NCI-H446 (cell line): ENCODE measurements at places on chromosomes 11 and 22.

- no peak for DNase-seq
Observed at GRCh38 chr22:50269970-50270665, at the start of gene MAPK11. TSS of gene MAPK11 (minus strand) at chr22:50270380. CDS start at chr22:50270292, 88 bp downstream.

DNA sequence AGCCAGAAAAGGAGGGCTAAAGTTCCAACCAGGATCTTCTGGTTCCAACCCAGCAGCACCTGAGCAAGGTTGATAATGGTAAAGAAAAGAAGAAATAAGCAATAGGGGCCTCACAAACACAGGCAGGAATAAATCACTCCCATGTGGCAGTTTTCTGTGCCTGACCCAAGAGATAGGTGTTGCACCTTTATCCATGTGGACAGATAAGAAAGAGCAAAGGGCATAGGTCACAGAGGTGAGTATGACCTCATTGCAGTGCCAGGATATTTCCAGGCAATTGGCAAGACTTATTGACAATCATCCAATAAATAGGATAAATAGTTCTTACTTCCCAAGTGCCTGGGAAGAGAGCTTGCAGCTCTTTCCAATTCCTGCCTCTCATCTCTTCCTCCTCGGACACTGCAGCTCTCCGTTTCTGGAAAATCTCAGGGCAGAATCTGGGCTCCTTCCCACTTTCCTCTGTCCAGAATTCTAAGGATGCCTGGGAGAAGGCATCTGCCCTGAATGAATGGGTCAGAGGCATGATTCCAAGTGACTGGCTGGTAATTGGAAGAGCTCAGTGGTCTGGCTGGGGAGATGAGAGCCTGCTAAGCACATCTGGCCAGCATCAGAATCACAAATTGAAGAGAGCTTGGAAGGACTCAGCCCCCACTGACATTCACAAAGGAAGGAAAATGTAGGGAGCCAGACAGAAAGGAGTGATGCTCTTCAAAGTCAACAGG, 14.5 kb upstream of the LRRC55 start:
- no peak for DNase-seq

- no peak for DNase-seq
Observed at GRCh38 chr11:84383576-84383975, 1097.4 kb upstream of the CCDC90B start.

DNA sequence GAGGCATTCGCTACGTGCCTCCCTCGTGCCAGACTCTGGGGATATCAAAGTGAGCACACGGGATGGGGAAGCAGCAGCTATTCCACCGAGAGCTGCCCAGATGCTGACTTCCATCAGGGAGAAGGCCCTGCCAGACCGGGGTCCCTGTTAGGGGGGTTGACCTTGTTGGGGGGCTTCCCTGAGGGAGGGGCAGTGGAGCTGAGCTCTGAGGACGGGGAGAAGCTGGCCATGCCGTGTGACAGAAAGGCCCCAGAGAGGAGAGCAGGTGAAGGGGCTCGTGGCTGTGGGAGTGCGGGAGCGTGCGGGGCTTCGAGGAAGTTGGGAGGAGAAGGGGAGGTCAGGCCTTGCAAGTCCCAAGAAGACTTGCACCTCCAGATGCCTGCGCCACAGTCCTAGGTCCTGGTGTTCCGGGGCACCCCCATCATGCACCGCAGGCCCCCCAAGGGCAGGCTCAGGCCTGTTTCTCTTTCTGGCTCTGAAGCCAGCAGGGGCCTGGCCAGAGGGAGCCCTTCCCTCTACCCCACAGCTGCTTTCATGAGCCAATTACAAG, 94.4 kb downstream of the ARHGAP8 start:
- DNase-seq, result no peak

GRCh38 chr11:117473481-117474091, 145.9 kb downstream of the CEP164 start:
- no peak for DNase-seq

DNA sequence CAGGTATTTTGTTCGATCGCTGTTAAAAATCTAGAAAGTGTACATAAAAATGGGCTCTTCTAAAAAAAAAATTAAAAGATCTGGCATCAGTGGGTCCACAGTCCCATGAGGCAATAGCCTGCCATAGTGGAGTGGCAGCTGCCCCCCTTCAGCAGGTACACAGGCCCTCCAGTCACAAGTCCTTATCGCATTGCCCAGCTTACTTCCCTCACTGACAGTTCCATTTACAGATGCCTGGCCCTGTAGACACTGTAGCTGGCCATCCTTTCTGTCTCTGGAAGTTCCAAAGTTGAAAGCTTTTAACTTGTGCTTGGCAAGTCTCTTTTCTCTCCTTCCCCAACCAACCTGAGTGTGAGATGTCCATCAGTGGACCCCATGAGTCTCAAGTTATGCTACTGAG, 11.4 kb downstream of the ZNRF3 start:
- DNase-seq, result no peak

DNA sequence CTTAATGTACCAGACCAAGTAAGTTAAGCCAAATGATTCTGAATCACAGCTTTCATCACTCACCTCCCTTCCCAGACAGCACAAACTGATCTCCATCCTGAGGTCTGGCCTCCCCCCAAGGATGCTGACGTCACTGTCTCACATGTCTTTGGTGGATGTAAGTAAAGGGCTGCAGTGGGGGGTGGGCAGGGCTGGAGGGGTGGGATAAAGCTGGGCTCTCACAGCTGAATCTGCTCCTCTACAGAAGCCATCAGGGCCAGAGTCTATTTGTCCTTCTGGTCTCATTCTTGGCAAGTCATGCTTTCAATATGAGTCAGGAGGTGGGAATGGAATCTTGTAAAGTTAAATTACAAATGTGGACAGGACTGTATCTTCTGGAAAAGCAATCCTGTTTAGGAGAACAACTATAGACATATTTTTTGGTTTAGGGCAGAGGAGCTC, 32.7 kb downstream of the P4HA3 start:
- peak; percentile 49 for DNase-seq

- no peak for DNase-seq
Observed at GRCh38 chr22:23137905-23138561, 3.8 kb downstream of the RSPH14 start.

GRCh38 chr11:13378316-13378715, 84.7 kb downstream of the BTBD10 start:
- no peak for DNase-seq

DNA sequence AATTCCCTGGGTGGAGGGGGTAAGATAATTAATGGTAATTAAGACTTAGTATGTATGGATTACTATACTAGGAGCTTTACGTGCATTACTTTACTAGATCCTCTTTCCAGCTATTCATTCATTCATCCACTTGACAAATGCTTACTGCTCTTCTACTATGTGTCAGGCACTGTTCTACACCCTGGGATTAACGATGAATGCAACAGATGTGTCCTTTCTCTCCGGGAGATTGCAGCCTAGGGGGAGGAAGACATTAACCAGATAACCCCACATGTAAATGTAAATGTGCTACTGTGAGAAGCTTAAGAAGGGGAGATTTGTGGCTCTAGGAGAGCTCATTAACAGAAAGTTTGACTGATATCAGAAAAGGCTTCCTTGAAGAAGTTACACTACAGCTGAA, 1.7 kb downstream of the ANKK1 start:
- DNase-seq, result no peak

GRCh38 chr11:27242591-27242990, 120.4 kb downstream of the CCDC34 start:
- DNase-seq, result no peak

DNA sequence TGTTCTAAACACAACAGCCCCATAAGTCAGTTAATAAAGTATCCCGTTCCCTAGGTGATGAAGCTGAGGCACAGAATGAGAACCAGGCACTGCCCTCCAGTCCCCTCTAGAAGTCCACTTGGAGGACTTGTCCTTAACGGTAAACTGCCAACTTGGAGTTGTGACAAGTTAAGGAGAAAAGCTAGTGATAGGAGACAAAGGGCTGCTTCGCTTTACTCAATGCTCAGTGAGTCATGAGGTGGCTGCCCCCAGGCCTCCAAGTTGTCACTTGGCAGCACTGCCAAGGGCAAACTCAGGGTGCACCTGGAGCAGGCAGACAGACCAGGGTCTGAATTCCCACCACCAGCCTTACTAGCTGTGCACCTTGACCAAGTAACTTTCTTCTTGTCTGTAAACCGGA, 13.5 kb downstream of the SLC43A1 start:
- no peak for DNase-seq

DNA sequence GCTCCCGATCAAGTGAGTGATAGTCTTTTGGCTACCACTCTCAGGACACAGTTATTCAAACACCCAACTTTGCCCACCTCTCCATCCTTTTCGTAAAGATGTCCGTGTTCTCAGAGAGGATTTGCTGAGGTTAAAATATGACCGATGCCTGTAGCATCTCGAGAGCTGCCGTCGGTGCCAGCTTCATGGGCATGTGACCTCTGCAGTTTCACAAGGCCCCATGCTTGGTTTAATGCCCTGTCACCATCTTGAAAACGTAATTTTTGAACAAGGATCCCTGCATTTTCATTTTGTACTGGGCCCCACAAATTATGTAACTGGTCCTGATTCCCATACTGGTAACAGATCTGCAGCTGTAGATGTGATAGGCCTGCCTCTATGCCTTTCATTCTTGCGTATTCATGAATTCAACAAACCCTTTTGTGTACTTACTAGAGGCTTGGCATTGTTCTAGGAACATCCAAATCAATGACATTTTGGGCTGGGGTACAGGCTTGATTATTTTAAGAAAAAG, 85.1 kb downstream of the BMAL1 start:
- DNase-seq, result no peak

DNA sequence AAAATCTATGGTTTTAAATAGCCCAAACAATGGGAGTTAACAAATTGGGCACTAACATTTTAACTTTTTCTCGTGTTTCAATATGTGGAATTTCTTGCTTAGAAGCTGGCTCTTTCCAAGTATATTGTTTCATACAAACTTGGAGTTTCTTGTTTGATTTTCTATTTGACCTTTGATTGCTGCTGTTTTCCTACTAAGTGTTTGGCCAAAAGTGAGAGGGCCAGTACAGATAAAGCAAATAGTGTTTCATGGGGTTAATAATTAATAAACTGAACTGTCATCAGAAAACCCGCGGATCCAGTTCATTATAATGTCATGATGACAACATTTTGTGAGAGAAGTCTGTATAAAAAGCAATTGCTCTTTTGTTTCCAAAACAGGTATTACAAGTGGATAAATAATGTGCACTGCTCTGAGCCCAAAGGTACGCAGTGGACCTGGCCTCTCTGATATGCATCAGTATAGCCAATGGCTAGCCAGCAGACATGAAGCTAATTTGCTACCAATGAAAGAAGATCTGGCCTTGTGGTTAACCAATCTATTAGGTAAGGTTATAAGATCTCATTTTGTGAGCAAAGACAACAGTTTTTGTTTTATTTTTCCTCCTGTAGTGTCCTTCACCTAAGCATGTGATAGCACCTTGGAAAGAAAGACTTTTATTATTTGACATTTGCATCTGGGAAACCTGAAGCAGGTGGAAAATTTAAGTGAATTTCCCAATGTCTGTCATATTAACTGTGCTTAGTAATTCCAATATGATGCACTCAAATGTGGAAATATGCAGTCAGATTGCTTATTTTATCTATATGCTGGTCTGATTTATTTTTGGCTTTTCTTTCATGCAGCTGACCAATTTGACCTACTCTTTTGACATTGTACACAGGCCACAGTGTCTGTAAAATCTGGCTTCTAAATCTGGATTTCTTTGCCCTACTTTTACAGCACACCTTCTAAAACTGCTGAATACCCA, 8.3 kb downstream of the GAS2 start:
- DNase-seq, result no peak

DNA sequence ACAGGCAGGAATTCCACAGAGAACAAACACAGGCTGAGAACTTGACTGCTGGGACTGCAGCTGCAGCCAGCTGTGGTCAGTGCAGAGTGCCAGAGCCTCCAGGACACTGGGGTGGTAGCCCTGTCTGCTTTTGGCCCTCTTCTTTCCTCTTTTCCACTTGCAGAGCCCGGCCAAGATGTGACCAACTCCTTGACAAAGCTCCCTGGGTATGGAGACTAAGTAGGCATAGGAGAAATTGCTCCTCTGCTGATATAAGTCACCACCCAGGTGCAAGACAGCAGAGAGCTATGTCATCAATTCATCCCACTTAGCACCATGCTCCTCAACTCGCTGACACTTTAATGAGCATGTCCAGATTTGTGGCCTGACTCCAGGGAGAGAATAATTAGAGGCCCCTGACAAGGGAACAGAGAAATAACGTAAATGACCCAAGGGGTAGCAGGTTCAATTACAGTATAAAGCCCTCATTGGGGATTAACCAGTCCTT, 369.4 kb upstream of the B3GAT1 start:
- DNase-seq, result no peak

DNA sequence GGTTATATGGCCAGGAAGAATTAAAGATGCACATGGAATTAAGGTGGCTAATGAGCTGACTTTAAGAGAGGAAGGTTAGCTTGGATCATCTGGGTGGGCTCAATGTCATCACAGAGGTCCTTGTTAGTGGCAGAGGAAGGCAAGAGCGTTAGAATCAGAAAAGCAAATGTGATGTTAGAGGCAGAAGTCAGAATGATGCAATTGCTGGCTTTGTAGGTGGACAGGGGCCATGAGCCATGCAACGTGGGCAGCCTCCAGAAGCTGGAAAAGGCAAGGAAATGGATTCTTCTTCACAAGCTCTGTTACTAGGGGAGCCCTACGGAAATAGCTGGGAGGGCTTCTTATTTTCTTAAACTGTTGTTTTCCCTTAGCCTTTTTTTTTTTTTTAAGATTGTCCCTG, 2.3 kb upstream of the CBLIF start:
- DNase-seq, result no peak

DNA sequence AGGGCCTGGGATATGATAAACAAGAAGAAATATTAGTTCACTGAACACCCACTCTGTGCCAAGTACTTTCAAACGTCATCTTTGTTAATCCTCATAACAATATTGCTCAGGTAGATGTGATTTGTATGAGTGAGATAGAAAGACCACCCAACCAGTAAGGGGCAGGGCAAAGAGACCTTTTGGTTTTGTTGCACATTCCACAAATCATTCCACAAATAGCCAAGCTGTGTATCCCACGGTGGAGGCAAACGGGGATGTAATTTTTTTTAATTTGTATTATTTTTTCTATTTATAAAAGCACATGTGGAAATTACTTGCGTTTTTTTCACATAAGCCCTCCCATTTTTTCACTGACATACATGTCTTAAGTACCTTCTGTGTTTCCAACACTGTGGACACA, 29.0 kb downstream of the LAYN start:
- DNase-seq, result no peak

- no peak for DNase-seq
Observed at GRCh38 chr22:48871176-48871840, 956.4 kb downstream of the BRD1 start.

GRCh38 chr11:42234451-42234951, 775.0 kb upstream of the LRRC4C start:
- DNase-seq, result no peak

DNA sequence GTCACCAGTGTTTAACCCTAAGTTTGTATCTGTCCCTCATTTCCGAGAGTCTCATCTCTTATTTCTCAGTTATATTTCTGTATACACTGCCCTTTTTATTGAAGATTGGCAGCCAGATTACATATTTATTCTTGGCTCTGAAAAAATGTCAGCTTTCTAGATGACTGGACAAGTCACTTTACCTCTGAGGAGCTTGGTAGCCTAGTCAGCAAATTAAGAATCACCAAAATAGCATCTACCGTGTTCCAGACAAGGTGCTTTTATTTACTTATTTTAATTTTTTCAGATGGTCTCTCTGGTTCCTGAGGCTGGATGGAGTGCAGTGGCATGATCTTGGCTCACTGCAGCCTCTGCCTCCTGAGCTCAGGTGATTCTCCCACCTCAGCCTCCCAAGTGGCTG, 5.6 kb upstream of the RBM4 start:
- no peak for DNase-seq

GRCh38 chr11:46597155-46597554, 3.3 kb upstream of the AMBRA1 start:
- no peak for DNase-seq
